ENCODE measurements at places on chromosomes 12 and 14. TPM values are rescaled to one million over a fixed set of nuclear protein-coding genes. Genes with fewer than 3 reads are reported as not detected.

KLHL33 gene
- total RNA-seq: 0.51 TPM

DNA sequence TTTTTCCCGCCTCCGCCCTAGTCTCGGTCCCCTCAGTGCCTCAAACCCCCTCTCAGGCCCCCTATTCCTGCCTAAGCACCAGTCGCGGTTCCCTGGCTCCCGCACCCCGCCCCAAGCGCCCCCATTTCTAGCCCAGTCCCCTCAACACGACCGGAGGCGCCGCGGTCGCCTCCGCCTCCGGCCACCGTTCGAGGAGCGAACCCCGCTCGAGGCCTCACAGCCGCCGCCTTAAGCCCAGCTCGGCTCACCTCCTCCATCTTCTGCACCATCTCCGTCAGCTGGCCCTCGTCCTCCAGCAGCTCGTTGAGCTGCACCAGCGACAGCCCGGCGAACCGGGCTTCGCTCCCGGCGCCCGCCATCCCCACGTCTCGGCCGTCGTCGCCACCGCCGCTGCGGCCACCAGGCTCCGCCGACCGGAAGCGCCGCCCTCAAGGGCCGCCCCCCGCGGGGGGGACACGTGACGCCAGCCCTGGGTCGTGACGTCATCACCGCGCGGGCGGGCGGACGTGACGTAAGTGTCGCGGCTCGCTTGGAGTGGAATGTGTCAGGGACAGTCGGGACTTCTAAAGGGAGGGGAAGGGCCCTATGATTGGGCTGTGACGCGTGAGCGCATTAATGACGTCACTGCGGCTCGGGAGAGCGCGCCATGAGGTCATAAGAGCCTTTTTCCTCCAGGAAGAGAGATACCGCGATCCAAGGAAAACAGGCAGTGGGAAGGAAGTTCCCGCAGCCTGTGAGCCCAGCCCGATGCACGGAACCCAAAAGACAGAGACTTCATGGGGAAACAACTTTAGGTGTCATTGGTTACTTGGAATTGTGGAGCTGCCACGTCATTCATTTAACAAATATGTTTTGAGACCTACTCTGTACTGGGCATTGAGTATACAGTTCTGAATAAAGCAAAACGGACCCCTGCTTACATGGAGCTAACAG is at the start of gene VPS37B:
TSS of gene VPS37B (minus strand) at position 421 of the 933 bp plus-strand sequence. CDS start at position 359, 62 bp downstream.
- DNase-seq: peak; percentile 94

GRCh38 chr14:103537175-103537990 is 8.4 kb downstream of the TRMT61A start:
- DNase-seq: no peak

- no peak for DNase-seq
Observed at GRCh38 chr12:56931474-56931978, 2.7 kb downstream of the SDR9C7 start.

DNA sequence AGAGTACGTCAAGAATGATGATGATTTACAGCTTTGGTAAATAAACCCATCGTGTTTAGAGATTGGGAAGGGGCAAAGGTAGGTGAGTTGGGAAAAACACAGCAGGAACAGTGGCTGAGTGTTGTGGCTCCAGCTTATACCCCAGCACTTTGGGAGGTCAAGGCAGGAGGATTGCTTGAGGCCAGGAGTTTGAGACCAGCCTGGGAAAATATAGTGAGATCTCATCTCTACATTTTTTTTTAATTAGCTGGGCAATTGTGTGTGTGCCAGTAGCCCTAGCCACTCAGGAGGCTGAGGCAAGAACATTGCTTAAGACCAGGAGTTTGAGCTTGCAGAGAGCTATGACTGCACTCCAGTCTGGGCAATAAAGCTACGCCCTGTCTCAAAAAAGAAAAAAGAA is 77.1 kb downstream of the RASSF9 start:
- DNase-seq: no peak

- no peak for DNase-seq
Observed at GRCh38 chr12:5889381-5890047, 55.5 kb downstream of the ANO2 start.

- no peak for DNase-seq
Observed at GRCh38 chr12:109963330-109963729, 32.8 kb downstream of the GIT2 start.

- DNase-seq: no peak
Observed at GRCh38 chr12:109369831-109370230, 22.1 kb downstream of the MYO1H start.

DNA sequence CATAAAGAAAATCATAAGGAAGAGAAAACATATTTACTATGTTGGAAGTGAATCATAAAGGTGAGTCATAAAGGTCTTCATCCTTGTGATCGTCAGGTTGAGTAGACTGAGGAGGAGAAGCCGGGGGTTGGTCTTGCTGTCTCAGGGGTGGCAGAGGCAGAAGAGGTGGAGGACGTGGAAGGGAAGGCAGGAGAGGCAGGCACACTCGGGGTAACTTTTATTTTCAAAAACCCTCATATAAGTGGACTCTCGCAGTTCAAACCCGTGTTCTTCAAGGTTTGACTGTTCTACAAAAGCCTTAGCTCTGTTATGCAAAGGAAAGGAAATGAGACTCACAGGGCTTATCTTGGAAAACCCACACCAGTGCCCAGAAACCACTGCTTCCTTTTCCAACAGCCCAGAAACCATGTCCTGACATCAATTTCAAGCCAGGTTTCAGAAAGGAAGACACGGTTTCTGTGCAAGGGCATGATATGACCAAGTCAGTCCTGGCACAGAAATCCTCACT is 14.0 kb downstream of the SMCO2 start:
- DNase-seq: no peak

DNA sequence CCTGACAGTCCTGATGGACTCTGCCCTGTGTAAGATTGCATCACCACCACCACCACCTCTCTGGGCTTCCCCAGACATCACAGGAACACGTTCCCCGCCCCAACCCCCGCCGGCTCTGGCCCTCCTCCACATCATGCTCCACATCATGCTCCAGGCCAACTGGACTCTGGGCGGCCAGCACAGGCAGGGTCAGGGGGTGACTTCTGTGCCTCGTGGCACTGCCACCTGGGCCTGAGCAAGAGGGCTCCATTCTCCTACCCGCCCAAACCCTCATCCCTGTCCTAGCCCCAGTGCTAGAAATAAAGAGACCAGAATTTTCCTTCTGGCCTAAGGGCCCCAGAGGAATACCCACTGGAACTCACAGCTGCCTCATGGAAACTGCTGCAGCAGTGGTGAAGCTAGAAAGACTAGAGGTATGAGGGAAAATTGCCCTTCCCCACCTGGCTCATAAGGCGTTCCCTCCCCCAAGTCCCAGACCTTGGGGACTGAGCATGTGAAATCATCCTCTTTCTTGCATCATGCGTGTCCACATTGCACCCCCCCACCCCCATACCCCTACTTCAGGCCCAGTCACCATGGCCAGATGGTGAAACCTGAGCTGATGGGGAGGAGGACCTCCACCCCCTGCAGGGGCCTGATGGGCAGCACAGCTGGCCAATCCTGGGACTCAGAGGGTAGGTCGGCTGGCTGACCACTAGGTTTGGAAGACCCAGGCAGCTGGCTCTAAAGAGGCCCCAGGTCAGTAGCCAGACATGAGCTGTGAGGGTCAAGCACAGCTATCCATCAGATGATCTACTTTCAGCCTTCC is at the start of gene INHBE:
TSS of gene INHBE (plus strand) at position 742 of the 808 bp plus-strand sequence. CDS start 230 bp downstream, outside the sequence.
- DNase-seq: no peak

- DNase-seq: no peak
Observed at GRCh38 chr12:95518944-95519343, 32.3 kb downstream of the USP44 start.

IL26 gene
- not detected for total RNA-seq

DNA sequence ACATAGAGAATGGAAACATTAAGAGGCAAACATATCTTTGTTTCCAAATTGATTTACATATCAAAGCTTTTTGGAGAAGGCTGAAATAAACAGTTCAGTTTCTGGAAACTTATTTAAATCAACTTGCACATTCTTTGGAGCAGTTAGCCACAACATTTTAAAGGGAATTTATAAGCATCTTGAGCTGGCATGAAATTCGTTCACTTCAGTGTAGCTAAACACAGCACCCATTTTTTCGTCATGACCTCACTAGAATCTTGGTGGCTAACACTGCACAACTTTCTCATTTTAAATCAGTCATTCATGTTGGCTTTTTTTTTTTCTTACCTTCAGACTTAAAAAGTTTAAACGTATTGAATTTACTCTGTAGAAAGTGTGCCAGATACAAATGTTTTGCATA is 1139.9 kb upstream of the FLRT2 start:
- no peak for DNase-seq

SELPLG gene
- 154 TPM for total RNA-seq

- DNase-seq: no peak
Observed at GRCh38 chr12:99745895-99746294, 98.3 kb downstream of the GARIN6 start.

- DNase-seq: no peak
Observed at GRCh38 chr12:131923260-131923659, 5.8 kb upstream of the PUS1 start.

DNA sequence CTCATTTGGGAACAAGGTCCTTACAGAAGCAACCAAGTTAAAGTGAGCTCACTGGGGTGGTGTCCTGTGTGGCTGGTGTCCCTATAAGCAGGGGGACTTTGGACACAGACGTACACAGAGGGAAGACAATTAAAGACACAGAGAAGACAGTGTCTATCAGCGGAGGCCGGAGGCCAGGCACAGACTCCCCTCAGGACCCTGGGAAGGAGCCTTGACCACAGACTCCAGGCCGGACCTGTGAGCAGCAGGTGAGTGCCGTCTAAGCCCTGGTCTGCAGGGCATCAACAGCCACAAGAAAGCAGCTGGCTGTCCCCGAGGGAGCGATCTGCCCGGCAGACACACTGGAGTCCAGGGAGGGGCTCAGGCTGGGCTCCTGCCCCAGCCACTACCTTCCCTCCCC is 219.1 kb upstream of the C14orf180 start:
- no peak for DNase-seq

TUNAR gene
- not detected for total RNA-seq

CYP46A1 gene
- total RNA-seq: not detected

- no peak for DNase-seq
Observed at GRCh38 chr12:89129167-89129870, 223.0 kb downstream of the DUSP6 start.

DNA sequence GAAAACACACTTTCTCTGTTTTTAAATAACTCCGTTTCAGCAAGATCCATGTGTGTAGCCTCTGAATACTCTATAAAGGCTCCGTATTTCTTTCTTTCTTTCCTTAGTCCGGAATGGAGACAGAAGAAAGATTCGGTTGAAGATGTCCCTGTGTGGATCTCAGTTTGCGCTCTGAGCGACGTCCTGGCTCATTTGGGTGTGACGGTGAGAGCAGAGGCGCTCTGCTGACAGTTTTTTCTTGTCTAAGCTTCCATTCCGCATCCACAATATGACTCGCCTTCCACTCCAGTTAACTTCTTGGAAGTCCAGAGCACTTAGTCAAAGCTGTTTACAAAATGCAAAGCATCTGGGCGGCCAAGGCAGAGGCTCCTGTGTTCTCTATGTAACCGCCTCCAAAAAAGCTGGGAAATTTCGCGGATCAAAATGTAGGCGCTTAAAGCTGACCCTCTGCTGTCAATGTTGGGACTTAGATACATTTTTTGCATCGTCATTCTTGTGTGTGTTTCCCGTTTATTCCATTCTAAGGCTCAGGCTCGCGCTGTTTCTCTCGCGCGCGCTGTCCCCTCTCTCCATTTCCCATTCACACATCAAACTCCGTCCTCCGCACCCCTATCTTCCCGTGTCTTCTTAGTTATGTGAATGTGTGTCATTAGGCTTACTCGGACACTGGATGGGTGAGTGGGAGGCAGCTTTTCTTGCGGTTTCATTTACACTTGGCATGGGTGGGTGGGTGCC is 880 bp upstream of the FLRT2 start:
- no peak for DNase-seq

DNA sequence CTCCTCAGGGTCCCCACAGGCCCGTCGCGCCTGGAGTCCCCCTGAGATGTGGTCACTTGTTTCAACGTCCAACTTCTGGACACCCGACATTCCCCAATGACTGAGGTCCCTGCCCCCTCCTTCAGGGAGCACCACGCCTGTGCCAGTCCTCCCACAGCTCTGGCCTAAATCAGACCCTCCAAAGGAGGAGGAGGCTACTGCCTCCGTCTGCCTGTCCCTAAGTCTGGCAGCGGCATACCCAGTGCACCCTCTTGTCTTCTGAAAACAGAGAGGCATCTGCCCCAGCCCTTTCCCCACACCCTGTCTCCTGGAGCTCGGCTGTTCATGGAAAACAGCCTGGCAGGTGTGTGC is 46.2 kb downstream of the TESC start:
- no peak for DNase-seq

DNA sequence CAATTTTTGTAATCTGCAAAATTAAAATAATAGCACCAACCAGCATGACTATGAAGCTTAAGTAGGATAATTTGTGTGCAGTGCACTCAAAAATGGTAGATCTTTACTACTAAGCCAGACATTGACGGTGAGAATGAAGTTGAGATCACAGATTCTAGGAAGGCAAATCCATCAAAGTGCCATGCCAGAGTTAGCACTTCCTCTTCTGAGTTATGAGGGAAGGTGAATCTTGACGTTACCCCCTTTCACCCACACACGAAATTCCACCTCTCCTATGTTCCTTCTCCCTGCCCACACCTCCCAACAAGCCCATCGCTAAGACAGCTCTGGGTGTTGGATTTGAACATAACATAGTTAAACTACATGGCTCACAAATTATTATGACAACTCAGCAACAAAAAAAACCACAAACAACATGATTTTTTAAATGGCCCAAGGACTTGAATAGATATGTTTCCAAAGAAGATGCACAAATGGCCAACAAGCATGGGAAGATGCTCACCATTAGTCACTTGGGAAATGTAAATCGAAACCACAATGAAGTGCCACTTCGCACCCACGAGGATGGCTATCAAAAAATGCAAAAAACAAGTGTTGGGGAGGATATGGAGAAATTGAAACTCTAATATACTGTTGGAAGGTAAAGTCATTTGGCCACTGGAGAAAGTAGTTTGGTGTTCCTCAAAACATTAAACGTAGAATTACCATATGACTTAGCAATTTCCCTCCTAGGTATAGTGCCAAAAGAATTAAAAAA is 119.3 kb upstream of the RAP1B start:
- no peak for DNase-seq

APOF gene
- total RNA-seq: not detected

- DNase-seq: no peak
Observed at GRCh38 chr14:42112108-42112507, 505.4 kb downstream of the LRFN5 start.

KRT71 gene
- total RNA-seq: not detected

SLC8A3 gene
- 0.13 TPM for total RNA-seq

GRCh38 chr14:37972941-37973887 is 234.5 kb upstream of the SSTR1 start:
- no peak for DNase-seq

MAP1LC3B2 gene
- total RNA-seq: 0.77 TPM

DNA sequence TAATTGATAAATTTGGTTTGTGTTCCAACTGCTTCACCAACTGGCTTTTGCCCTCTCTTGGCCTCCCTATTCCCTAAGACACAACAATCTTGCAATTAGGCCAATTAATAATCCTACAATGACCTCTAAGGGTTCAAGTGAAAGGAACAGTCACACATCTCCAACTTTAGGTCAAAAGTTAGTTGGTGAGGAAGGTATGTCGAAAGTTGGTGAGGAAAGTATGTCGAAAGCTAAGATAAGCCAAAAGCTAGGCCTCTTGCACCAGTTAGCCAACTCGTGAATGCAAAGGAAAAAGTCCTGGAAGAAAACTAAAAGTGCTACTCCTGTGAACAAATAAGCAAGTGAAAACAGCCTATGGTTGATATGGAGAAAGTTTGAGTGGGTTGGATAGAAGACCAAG is 32.6 kb downstream of the EGLN3 start:
- DNase-seq: no peak

- DNase-seq: peak; percentile 16
Observed at GRCh38 chr12:98595243-98595988, 1.9 kb downstream of the SLC25A3 start.

GRCh38 chr12:57809425-57809824 is 9.1 kb downstream of the AVIL start:
- DNase-seq: no peak

All from naive thymus-derived CD4-positive, alpha-beta T cell (primary cell).